Stimulated activated CD4-positive, alpha-beta T cell treated with anti-CD3 and anti-CD28 coated beads, TNF-alpha, amount 100 ng/mL, for 1 hour (primary cell): ENCODE measurements at places on chromosomes 12 and 14.
A peak's percentile ranks its signal among the peaks of the same experiment; 100 is the strongest.

DNA sequence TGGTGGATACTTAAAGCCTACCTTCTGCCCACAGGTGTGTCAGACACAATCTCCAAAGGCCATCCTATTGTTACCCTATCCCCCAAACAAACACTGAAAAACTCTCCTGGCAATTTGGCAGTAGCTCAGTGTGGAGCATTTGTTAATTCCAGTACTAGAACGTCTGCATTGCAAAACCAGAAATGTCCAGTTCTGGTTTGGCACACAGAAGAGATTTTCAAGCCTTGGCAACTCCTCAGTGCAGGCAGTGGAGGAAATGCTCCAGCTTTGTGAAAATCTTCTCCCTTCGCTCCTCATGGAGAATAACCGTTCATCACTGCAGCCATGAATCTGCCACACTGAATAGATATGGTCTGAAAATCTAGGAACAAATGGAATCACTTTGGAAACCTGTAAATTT is 5.3 kb upstream of the SOCS2 start:
- DNase-seq, result no peak

GRCh38 chr12:41942354-41942753 is 202.3 kb downstream of the GXYLT1 start:
- DNase-seq, result no peak

DNA sequence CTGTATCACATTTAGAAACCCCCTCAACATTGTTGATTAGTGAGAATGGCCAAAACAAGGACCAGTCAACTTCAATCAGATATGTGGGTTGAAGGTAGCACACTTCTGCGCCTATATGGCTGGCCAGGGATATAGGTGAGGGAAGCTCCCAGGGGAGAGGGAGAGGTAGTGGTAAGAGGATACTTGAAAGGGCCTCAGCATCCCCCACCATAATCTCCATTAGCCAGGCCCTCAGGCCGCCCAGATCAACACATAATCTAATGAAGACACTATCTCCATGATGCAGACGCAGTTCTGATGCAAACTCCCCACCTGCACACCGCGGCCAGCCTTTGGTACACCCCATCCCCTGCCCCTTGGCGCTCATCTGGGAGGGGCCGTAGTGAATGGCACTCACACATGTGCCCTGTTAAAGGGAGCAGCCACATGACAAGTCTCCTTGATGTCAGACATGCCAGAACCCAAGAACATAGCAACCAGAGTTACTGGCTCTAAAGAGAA is 158.0 kb downstream of the TMEM132C start:
- no peak for DNase-seq

- no peak for DNase-seq
These were observed 298.8 kb upstream of the TBX3 start for GRCh38 chr12:114982760-114983159.

DNA sequence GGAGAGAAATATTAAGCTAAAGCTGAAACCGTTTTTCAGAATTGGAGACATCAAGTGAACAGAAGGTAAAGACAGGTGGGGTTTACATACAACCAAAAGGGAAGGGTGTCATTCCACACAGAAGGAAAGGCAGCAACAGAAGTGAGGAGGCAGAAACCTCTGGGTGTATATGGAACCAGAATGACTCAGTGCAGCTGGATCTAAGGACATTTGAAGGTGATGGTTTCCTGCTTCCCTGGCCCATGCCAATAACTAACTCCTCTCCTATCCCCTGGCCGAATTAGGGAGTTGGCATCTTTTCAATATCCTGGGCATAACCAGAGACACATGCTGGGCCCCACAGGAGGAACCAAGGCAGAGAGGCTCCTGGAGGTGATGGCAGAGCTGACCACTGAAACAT is 8.4 kb downstream of the NCKAP5L start:
- DNase-seq, result no peak

DNA sequence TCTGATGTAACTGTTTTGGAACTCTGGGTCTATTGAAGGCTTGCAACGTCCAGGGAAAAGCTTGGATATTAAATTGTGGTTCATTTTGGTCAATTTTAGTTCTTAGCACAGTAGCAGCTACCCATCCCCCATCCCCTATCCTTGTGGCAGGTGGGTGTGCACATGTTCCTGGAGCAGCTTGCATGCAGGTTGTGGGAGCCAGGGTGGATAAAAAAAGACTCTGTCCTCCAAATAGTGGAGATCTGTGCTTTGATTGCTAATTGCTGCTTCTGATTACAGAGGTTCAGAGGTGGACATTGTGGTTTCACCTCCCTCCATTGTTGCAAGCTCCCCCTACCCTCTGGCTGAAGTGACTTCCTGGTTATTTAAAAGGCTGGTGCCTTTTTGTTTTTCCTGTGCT is 23.1 kb downstream of the ATP23 start:
- no peak for DNase-seq

- DNase-seq, result no peak
These were observed 473.0 kb downstream of the RAD51B start for GRCh38 chr14:68292441-68293215.

- no peak for DNase-seq
These were observed 126.5 kb downstream of the NCOR2 start for GRCh38 chr12:124440841-124441381.

DNA sequence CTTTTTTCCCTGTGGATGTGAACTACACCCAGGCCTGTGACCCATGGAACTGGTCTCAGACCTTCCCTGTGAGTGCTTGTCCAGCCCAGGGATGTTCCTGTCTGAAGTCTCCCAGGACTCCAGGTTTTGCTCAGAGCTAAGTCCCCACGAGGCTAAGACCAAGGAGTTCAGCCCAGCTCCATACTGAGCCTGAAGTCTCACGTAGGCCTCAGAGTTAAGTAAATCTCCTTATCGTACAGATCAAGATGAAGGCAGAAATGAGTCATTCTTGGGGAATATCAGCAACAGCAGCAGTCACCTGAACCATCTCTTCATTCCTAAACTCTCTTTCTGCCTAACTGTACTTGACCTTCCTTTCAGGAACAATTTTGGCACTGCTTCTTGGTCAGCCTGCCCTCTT is 139.8 kb downstream of the ANO6 start:
- no peak for DNase-seq

DNA sequence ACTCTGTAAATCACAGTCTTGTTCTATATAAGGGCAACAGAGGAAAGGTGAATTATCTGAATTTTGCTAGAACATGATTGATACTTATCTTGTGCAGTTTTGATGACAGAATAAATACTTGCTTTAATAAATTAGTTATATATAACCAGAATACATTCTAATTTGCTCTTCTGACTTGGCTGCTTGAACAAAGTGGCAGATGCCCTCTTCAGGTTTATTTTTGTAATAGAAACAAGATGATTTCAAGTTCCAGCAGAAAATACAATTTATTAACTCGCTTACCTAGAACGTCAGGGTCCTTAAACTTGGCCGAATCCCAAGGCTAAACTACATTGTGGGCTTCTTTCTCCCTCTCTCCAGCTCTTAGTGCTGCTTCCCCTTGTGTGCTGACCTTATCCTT is 57.6 kb upstream of the SSTR1 start:
- no peak for DNase-seq

DNA sequence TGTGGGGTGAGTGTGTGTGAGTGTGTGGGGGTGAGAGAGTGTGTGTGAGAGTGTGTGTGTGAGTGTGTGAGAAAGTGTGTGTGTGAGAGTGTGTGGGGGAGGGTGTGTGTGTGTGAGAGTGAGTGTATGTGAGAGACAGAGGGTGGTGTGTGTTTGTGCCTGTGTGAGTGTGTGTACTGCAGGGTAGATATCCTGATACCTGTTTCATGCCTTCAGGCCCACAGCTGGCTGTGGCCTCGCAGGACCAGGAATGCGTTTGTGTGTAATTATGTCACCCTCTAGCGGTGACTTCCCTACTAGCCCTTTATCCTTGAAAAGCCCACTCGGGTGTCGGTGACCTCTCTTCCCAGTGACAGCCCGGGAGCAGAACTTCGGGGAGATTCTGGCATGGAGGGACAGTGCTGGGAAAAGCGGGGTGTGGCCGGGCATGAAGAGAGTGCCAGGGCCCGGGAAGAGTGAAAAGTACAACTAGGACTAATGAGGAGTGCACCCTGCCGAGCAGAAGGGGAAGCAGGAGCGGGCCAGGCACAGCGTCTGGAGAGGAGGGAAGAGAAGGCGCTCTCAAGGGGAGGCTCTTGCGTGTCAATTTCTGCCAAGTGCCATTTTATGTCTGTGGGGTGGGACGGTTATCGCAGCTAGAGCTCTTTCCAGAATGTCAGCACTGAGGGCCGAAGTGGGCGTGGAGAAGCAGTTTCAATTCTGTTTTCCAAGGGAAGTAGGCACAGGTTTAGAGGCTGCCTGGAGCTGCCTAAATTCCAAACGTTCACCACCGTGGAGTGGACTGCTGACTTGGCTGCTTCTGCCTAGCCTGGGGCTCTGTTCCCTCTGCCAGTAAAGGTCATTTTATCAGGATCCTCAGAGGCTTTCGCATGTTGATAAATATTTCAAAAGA is 11.0 kb upstream of the FBXL14 start:
- DNase-seq, result no peak

GRCh38 chr14:55731311-55731872 is 151.4 kb downstream of the KTN1 start:
- DNase-seq, result no peak

DNA sequence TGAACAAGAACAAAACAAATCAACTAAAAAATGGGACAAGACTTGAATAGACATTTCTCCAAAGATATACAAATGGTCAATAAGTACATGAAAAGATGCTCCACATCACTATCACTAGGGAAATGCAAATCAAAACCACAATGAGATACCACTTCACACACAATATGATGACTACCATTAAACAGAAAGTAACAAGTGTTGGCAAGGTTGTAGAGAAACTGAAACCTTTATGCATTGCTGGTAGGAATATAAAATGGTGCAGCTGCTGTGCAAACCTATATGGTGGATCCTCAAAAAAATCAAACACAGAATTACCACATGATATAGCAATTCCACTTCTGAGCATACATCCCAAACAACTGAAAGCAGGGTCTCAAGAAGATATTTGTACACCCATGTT is 5.2 kb downstream of the SMAGP start:
- no peak for DNase-seq

DNA sequence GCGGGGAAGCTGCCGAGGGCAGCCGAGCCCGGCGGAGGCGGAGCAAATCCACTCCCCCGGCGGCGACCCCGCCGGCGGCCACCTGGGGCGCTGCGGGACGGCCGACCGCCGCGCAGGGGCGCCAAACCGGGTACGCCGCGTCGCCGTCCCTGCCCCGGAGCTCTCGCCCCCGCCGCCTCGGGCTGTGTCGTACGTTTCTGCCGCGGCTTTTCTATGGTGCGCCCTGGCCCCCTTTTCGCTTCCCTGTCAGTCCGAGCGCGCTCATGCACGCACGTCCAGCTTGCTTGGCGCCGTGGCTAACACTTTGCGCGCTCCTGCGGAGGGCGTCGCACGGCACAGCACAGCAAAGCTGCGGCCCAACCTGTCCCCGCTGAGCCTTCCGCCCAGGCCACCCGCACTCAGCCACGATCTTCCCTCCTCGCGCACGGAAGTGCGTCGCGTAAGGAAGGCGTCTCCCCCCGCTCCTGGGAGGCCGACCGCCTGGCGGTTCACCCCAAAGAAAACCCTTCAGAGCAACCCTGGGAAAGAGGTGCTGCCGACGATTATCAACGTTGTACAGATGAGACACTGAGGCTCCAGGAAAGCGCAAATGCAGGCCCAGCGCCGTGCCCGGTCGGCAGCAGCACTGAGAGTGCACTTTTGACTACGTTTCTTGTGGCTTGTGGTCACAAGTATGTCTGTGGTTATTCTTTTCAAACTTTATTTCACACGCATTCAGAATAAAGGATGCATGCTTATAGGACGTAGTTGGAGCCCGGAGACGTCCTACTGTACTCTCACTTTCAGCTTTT is at the start of gene HECTD1:
TSS of gene HECTD1 (minus strand) at position 39 of the 791 bp plus-strand sequence. CDS start 1,857 bp downstream, outside the sequence.
- peak; percentile 57 for DNase-seq

DNA sequence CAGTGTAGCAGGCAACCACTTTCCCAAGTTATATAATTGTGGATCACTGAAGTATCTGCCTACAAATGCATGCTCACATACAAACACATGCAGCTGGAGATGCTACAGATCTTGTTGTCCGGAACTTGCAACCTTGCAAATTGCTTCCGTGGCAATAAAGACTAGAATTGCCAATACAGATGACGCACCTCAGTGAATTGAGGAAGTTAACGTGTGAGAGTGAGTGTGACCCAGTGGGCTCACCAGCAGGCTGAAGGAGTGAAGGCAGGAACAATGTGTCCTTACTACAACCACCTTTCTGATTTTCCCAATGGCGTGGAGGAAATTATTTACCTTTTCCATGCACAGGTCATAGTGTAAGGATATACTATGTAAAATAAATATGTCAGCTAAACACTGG is 89.4 kb upstream of the GRIP1 start:
- no peak for DNase-seq
